MG63 (cell line): ENCODE measurements at places on chromosomes 16 and 17.

DNA sequence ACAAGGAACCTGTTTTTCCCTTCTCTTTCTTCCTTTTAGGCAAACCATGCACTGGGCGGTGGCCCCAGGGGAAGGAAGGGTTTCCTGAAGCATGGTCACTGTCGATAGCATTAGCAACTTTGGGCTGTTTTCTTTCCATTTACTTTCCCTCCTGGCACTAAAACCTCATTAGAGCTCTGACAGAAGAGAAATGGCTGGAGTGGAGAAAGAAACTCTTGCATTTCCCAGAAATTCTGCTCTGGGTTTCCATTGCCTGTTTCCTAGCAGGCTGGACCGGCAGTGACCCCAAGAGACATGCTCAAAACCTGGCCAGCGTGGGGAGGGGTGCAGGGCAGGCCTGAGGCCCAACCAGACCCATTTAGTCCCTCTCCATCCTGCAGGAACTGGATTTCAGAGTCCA is 230.7 kb upstream of the CCL2 start:
- DNase-seq: no peak

DNA sequence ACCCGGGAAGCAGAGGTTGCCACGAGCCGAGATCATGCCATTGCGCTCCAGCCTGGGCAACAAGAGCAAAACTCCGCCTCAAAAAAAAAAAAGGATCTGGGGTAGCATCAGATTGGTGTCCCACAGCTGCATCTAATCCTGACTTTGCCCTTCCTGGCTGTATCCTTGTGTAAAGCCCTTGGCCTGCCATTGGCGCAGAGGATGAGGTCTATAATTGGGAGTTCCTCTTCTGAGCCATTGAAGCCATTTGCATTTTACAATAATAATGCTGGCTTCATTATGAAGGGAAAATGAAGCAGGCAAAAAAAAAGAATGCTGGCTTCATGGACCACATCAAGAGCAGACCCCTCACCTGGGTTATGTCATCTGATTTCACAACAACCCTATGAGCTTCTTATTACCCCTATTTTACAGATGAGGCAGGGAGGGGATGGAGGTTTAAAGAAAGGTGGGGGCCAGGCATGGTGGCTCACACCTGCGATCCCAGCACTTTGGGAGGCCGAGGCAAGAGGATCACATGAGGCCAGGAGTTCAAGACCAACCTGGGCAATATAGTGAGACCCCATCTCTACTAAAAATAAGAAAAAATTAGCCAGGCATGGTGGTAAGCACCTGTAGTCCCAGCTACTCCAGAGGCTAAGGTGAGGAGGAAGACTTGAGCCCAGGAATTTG is 1.2 kb upstream of the LITAFD start:
- no peak for DNase-seq

- no peak for DNase-seq
These were observed 13.6 kb downstream of the ATPAF2 start for GRCh38 chr17:18025241-18025944.

GRCh38 chr16:21239646-21240045 is 6.1 kb downstream of the ANKS4B start:
- DNase-seq: no peak

DNA sequence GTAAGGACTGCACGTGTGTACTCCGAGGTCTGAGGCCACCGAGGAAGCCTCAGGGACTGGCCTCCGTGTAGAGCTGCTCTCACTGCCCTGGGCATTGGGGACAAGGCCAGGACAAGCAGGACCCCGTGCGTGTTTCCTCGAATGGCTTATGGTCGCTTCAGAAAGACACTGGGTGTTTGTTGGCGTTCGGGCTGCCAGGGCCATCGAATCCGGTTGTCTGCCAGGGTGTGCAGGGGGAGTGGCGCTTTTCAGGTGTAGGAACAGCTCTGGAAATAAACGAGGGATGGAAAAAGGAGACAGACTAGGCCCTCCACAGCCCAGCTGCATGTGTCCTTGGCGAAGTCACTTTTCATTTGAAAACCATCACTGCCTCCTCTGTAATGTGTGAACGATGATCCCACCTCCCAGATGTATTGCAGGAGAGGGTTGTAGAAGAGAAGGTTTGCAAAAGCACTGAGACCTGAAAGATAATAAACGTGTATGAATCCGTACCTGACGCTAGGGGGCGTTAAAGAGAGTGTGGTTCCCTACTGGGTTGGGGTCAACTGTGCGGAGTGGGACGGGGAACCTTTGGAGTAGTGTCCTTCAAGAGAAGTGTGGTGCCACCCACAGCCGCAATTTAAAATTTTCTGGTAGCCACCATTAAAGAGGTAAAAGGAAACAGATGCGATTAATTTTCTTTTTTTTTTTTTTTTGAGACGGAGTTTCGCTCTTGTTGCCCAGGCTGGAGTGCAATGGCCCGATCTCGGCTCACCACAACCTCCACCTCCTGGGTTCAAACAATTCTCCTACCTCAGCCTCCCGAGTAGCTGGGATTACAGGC is 2.1 kb upstream of the ZSCAN10 start:
- DNase-seq: no peak

DNA sequence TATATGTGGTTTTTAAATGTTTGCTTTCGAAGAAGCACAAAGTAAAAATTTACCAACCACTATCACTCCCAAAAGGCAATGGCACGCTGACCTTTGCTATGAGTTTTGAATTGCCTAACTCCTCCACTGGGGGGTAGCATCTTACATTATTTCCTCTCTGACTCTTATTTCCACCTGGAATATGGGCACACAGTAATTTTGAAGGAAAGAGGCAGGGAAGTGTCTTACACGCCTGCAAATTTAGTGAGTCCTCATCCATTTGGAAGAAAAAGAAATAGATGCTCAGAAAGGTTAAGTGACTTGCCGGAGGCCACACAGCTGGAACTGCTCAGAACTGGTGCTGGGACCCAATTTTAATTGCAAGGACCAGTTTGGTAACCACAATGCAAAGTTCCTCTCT is 29.9 kb upstream of the IRX6 start:
- no peak for DNase-seq

DNA sequence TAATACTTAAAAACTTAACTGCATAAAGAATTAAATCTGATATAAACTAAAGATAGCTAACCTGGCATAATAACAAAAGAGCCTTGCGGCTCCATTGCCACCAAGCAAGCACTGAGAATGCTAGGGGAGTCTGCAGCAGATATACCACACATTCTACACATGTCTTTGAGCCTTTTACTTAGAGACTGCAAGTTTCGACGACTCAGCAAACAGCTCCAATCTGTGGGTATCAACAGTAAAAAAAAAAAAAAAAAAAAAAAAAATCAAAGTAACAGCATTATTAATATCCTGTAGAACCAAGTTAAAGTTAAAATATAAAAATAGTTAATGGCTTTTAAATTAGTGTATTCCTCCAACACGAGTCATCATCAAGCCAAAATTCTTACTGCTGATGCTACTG is 27.8 kb upstream of the INTS2 start:
- DNase-seq: no peak

GRCh38 chr16:73558219-73558618 is 510.3 kb upstream of the ZFHX3 start:
- no peak for DNase-seq

GRCh38 chr17:39118674-39119419 is 32.6 kb downstream of the PLXDC1 start:
- no peak for DNase-seq

GRCh38 chr16:68665501-68665900 is 20.4 kb downstream of the CDH3 start:
- no peak for DNase-seq

GRCh38 chr16:50520451-50521245 is 27.5 kb upstream of the NKD1 start:
- no peak for DNase-seq

DNA sequence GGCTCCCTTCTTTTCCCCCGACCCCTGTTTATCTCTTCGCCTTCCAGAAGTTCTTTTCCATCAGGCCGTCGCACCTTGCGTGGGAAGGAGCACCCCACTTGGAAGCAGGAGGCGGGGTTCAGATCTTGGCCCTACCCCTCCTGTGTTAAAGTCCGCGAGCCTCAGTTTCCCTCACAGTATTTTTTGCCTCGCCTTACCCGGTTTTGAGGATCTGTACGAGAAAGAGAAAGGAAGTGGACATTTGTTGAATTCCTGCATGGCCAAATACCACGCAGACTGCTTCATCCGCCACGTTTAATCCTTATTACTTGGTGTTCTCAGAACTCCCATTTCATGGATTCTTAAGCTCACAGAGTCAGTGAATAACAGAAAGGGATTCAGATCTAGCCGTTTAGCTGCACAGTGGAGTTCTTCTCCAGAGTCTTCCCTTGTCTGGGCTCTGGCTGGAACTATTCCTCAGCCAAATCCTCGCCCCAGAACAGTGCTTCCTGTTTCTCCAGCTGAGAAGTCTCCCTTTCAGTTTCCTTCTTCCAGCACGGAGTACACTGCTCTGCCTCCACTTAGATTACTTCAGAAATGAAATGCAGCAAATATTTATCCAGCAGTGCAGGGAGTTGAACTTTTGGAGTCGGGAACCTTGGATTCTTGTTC is 590 bp downstream of the TMEM219 start:
- no peak for DNase-seq

GRCh38 chr16:12340151-12340733 is 363.7 kb downstream of the SNX29 start:
- no peak for DNase-seq

DNA sequence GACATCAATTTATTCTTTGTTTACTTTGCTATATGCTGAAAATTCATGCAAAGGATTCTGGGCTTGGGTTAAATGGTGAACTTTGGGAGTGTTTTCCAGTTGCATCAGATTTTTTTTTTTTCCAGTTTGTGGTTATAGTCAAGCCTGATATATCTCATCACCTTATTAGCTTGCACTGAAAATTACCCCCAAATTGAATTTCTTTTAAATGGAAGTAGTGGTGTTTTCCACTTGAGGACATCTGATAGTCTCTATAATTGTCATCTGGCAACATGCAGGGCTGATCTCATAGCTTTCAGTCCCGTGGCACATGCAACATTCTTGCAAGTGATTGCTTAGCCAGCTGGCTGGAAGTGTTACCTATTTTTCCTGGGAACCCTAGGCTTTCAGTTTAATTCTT is 4.7 kb upstream of the KRTAP3-1 start:
- peak; percentile 47 for DNase-seq

- no peak for DNase-seq
These were observed 190.9 kb upstream of the CHMP6 start for GRCh38 chr17:80800481-80801391.

DNA sequence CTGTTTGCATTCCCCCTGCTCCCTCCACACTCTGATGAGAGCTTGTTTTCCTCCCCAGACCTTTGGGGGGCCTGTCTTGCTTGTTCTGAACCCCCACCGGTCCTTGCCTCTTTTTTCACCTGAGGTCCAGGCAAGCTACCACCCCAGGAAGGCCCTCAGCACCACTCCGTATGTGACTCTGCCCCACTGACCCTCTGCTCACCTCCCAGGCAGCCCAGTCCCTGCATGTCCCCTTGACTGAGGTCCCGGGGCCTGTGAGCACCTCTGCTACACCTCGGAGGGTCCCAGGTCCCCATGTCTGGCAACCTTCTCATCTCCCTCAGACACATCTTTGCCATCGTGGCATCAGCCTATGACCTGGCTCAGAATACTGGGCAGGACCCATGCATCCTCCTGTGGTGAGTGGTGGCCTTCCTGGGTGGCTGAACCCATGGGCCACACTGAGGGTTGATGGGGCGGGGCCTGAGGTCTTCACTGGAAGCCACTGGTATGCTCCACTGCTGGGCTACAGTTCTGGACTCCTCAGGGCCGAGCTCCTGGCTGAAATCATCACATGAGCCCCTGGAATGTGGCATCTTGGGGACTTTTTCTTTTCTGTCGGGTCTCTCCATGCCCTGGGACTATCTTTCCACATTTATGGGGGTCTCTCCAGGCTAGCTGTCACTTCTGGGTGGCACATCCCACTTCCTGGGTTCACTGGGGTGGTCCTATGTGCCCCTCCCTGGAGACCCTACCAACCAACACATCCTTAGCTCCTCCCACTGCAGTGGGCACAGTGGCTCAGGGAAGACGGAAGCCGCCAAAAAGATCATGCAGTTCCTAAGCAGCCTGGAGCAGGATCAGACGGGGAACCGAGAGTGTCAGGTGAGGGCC is 3.5 kb downstream of the MYO15B start:
- no peak for DNase-seq

- no peak for DNase-seq
These were observed 72.0 kb downstream of the TMEM132E start for GRCh38 chr17:34651402-34651811.

DNA sequence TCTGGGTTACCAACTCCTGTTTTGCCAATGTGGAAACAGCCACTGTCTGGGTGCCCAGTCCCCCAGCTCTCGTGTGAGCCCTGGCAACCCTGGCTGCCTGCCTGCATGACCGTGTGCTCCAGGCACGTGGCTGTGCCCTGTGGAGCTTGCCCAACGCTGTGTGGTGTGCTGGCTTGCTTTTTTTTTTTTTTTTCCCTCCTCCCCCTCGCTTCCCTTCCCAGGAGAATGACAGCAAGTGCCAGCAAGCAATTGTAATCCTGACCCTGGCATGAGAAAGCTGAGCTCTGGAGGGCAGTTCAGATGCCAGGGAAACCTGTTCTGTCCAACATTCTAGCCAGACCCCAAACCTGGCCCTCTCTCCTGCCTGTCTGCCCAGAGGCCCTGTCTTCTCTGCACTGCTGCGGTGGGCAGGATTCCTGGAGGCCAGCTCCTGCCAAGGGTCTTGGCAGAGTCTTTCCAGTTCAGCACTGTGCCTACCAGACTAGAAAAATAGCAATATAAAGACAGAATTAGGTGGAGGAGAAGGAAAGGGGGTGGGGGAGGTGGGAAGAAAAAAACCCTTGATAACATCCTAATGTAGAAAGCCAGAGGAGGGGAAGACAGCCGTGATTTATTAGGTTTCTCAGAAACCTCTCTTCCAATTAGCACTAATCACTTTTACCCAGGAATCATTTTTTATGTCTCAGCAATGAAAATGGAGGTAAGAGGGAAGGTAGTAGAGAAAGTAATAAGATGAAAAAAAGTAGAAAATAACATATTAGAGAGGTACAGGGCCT is 9.0 kb downstream of the HLF start:
- DNase-seq: peak; percentile 99

DNA sequence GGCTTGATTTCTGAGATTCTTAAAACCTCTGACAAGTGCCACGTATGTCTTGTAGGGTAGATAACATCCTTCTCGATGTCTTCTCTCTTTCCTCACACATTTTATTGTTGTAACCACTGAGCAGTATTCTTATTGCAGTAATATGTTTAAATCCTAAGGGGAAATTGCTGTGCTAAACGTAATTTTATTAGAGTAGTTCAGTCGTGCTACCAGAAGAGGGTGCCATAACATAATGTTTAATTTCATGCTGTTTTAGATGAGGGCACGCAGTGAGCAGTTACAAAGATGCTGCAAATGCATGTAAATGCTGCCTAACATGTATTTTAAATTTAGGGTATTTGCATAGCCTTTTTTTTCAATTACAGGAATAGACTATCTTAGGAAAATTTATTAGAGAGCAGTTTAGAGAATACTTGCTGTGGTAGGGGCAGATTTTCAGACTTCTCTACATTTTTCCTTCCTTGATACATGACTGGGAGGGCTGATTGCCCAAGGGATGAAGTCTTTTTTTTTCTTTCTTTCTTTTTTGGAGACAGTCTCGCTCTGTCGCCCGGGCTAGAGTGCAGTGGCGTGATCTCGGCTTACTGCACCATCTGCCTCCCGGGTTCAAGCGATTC is 51.7 kb downstream of the GAN start:
- DNase-seq: no peak
